Ascending aorta (tissue), 2 donors: ENCODE measurements at places on chromosomes 1 and 21. TPM values are rescaled to one million over a fixed set of nuclear protein-coding genes. Genes with fewer than 3 reads are reported as not detected.

The OR2T35 gene
- total RNA-seq = not detected

- no peaks in the 10 kb centered on the region for H3K36me3 ChIP-seq
- H3K27ac ChIP-seq = no peak within 1 kb of the TSS
- DNase-seq = peak; percentile 25
- no peaks in the 10 kb centered on the region for H3K4me1 ChIP-seq
Measured at GRCh38 chr21:44454747-44455523, at the start of gene LRRC3. TSS of gene LRRC3 (plus strand) at chr21:44455510. CDS start at chr21:44456645, 1,135 bp downstream.

The PAX7 gene
- not detected for total RNA-seq

GRCh38 chr1:161497961-161498360, 7.3 kb upstream of the FCGR2A start:
- DNase-seq = no peak
- H3K27me3 ChIP-seq = no peaks in the 10 kb centered on the region
- H3K4me3 ChIP-seq = no peak overlapping the region
- no peak overlapping the region for H3K27ac ChIP-seq
- no peaks in the 10 kb centered on the region for H3K36me3 ChIP-seq

DNA sequence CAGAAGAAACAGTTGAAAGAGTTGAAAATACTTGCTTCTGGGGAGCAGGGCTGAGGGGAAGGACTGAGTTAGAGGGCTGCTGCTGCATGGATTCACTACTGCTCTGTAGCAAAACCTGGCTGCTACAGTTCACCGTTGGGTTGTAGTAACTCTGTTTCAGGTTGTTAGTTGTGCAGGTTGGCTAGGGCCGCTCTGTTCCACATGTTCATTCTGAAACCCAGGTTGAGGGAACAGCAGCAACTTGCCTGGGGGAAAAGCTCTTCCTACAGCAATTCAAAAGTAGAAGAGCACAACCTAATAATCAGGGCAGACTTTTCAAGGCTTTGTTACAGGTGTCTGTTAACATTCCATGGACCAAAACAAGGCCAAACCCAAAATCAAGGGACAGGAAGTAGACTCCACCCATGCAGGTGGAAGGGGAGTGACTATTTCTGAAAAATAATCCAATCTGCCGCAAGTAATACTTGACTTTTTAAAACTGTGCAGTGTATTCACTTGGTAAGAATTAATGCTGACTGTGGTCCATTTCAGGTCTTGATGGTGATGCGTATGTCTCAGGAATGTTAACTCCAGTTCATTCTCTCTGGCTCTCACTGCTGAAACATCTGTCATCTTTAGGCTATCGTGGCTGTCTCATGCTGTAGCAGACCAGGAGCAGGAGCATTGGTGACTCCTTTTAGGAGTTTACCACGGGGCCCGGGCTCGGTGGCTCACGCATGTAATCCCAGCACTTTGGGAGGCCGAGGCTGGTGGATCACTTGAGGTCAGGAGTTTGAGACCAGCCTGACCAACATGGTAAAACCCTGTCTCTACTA, 5.1 kb upstream of the PARK7 start:
- H3K4me1 ChIP-seq = no peaks in the 10 kb centered on the region
- no peaks in the 10 kb centered on the region for H3K36me3 ChIP-seq
- peak; percentile 54 for DNase-seq
- no peak overlapping the region for H3K4me3 ChIP-seq

DNA sequence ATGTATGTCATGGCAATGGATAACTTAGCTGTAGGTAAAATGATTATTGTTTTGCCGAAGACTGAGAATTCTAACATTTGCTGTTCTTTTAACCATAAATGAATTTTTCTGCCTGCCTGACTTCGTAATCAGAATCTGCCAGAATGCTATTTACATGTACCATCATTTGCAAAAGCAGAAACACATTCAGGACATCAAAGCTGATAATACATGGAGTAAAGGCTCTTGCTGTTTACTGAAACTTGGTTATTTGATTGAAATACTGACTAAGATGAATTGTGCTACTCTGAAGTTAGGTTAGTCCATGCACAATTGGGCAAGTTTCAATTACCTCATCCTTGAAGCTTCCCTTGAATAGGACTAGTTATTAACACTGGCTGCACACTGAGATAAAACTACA, 293.8 kb downstream of the PLA2G4A start:
- no peaks in the 10 kb centered on the region for H3K4me1 ChIP-seq
- H3K36me3 ChIP-seq = no peaks in the 10 kb centered on the region
- no peak overlapping the region for H3K27ac ChIP-seq
- H3K27me3 ChIP-seq = no peaks in the 10 kb centered on the region

DNA sequence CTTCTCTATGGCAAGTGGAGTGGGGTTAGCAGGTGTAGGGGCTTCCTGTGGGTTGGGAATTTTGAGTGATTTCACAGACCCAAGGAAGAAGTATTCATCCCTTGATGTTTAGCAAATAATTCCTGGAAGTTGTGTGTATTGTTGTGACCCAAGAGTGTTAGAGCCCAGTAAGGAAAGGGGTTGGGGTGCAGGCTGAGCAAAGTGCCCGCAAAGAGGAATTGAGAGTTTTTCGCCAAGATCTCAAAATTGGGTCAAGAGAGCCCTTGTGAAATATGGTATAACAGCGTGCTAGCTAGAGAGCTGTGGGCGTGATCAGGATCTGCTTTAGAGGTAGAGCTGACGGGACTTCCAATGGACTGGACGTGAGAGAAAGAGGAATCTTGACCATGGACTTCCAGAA, 73.0 kb upstream of the LAPTM5 start:
- H3K4me1 ChIP-seq = no peaks in the 10 kb centered on the region
- no peaks in the 10 kb centered on the region for H3K36me3 ChIP-seq
- no peak for DNase-seq
- no peak overlapping the region for H3K4me3 ChIP-seq
- no peak overlapping the region for H3K27ac ChIP-seq

- H3K36me3 ChIP-seq = no peaks in the 10 kb centered on the region
- no peak overlapping the region for H3K4me3 ChIP-seq
- no peaks in the 10 kb centered on the region for H3K4me1 ChIP-seq
- no peak for DNase-seq
- no peak overlapping the region for H3K27ac ChIP-seq
- no peaks in the 10 kb centered on the region for H3K27me3 ChIP-seq
Measured at GRCh38 chr1:222095606-222096475, 354.0 kb upstream of the DUSP10 start.

GRCh38 chr1:221759436-221759835, 17.5 kb upstream of the DUSP10 start:
- DNase-seq = no peak
- no peaks in the 10 kb centered on the region for H3K36me3 ChIP-seq
- no peaks in the 10 kb centered on the region for H3K4me1 ChIP-seq
- H3K27me3 ChIP-seq = no peaks in the 10 kb centered on the region

- H3K27me3 ChIP-seq = no peaks in the 10 kb centered on the region
- H3K4me1 ChIP-seq = no peaks in the 10 kb centered on the region
- no peak for DNase-seq
- no peaks in the 10 kb centered on the region for H3K36me3 ChIP-seq
- H3K4me3 ChIP-seq = no peak overlapping the region
Measured at GRCh38 chr1:112720800-112721199, 5.7 kb upstream of the PPM1J start.

GRCh38 chr1:107767156-107767582, 197.8 kb downstream of the VAV3 start:
- H3K4me3 ChIP-seq = no peak overlapping the region
- H3K36me3 ChIP-seq = no peaks in the 10 kb centered on the region
- no peak overlapping the region for H3K27ac ChIP-seq
- no peaks in the 10 kb centered on the region for H3K4me1 ChIP-seq

- no peaks in the 10 kb centered on the region for H3K36me3 ChIP-seq
- H3K27me3 ChIP-seq = no peaks in the 10 kb centered on the region
- H3K27ac ChIP-seq = no peak overlapping the region
- no peaks in the 10 kb centered on the region for H3K4me1 ChIP-seq
Measured at GRCh38 chr1:15236321-15236721, 10.7 kb upstream of the FHAD1 start.

The SLC9C2 gene
- total RNA-seq = not detected

- no peak overlapping the region for H3K27ac ChIP-seq
- no peaks in the 10 kb centered on the region for H3K36me3 ChIP-seq
- no peak for DNase-seq
- no peaks in the 10 kb centered on the region for H3K27me3 ChIP-seq
- no peak overlapping the region for H3K4me3 ChIP-seq
Measured at GRCh38 chr1:230186003-230186863, 119.2 kb downstream of the GALNT2 start.

DNA sequence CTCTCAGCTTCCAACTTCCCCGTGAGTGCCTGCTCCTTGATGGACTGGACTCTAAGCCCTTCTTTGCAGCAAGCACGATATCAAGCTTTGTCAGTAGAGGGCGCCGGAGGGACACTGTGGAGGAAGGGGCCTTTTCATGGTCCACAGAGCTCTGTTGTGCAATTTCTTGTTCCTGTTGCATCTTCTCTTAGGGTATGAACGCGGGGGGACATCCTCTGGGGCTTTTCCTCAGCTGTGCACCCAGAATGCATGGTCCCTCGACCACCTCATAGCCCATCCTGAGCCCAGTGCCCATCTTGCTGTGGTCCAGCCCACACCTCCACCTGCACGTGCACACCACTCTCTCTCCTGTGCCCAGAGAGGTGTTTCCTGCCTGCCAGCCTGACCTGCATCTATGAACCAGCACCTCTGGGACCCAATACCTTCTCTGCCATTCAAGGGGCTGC, 556.8 kb downstream of the PTPRU start:
- H3K4me3 ChIP-seq = no peak overlapping the region
- no peak overlapping the region for H3K27ac ChIP-seq
- DNase-seq = peak; percentile 41

The KLF17 gene
- not detected for total RNA-seq

The STK40 gene
- 77.0 TPM for total RNA-seq

The CFH gene
- total RNA-seq = 108 TPM

GRCh38 chr1:155976062-155976912, 2.1 kb downstream of the ARHGEF2 start:
- no peaks in the 10 kb centered on the region for H3K36me3 ChIP-seq
- peak overlapping the region; percentile 89 for H3K4me3 ChIP-seq

The OR2L3 gene
- total RNA-seq = not detected

The MCOLN2 gene
- total RNA-seq = not detected

DNA sequence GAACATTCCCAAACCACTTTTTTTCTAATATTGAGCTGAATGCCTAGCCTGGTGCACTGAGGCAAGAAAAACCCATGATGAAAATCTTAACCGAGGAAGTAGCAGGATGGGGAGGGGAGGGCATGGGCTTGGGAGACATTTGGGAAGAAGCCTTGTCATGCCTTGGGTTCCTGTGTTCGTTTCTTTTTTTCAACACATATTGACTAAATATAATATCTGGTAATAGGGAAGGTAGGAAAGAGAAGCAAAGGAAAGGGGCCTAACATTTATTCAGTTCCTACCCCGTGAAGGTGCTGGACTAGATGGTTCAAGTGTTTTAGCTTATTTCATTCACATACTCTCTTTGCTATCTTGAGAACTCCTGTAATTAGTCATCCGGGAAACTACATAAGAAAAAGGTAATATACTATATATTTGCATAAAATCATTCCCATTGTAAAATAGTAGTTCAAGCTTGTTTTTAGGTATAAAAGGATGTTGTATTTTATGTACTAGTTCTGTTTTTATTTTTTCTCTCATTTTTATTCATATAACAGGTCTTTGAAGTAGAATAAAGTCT, 62.1 kb downstream of the ST3GAL3 start:
- no peak overlapping the region for H3K27ac ChIP-seq
- H3K4me3 ChIP-seq = no peak overlapping the region
- no peaks in the 10 kb centered on the region for H3K4me1 ChIP-seq
- DNase-seq = no peak

GRCh38 chr1:27525296-27526272, 35.6 kb upstream of the WASF2 start:
- no peak overlapping the region for H3K4me3 ChIP-seq
- H3K36me3 ChIP-seq = no peaks in the 10 kb centered on the region
- no peaks in the 10 kb centered on the region for H3K27me3 ChIP-seq
- peaks cover 58% of the 10 kb centered on the region for H3K4me1 ChIP-seq
